ENCODE measurements at places on chromosomes 4 and X.

DNA sequence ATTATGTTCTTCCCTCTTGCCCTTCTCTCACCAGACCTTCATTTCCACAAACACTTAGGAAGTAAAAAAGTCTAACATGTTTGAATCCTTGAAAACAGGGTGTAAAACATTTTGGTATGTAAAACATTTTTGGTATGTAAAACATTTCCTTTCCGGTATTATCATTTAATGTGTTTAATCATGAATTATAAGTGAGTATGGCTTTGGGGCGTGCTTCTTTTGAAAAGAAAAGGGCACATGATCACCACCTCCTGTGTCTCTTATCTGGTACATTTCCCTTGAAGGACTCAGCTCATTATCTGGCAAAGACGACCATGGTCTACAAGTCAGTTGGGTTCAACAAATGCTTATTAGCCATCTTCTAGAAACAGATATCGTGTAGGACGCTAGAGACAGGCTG is 283.6 kb downstream of the FRMPD4 start:
- DNase-seq = no peak

- no peak for DNase-seq
Observed at GRCh38 chr4:183960046-183960420, 54.9 kb downstream of the STOX2 start.

DNA sequence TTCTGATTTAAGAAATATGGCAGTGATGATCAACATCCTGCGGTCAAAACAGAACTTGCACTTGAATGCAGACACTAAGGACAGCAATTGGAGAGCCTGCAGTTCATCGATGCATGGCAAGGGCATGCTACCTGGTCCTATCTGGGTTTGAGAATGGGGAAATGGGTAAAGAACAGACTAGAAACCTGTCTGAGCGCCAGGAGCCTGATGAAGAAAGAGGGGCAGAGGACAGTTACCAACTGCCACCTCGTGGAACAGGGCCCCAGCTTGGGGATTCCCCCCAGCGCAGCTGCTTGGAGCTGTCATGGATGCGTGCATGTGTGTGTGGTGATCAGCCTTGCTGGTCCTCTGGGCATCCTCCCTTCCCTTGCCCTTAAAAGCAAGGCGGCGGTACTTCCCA is 30.2 kb upstream of the NKRF start:
- no peak for DNase-seq

DNA sequence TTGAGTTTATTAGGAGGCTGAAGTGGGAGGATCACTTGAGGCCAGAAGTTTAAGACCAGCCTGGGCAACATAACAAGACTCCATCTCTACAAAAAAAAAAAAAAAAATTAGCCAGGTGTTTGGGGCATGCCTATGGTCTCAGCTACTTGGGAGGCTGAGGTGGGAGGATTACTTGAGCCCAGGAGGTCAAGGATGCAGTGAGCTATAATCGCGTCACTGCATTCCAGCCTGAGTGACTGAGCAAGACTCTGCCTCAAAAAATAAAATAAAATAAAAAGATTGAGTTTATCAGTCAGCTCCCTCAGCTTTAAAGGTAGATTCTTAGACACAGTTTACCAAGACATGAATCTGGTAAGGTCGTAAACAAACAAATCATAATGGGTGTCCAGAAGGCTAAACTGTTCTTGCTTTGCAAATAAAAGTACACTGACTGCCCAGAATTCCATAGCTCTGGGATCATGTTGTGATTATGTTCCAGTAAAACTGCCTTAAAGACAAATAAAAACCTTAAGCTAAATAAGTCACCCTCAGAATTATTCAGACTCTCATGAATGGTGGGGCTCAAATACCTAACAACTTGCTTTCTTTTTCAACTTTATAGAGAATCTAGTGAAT is 18.7 kb downstream of the APOO start:
- DNase-seq = no peak

- DNase-seq = no peak
Observed at GRCh38 chr4:929096-929765, 2.9 kb downstream of the GAK start.

- DNase-seq = no peak
Observed at GRCh38 chr4:86033171-86033570, 326.7 kb downstream of the MAPK10 start.

DNA sequence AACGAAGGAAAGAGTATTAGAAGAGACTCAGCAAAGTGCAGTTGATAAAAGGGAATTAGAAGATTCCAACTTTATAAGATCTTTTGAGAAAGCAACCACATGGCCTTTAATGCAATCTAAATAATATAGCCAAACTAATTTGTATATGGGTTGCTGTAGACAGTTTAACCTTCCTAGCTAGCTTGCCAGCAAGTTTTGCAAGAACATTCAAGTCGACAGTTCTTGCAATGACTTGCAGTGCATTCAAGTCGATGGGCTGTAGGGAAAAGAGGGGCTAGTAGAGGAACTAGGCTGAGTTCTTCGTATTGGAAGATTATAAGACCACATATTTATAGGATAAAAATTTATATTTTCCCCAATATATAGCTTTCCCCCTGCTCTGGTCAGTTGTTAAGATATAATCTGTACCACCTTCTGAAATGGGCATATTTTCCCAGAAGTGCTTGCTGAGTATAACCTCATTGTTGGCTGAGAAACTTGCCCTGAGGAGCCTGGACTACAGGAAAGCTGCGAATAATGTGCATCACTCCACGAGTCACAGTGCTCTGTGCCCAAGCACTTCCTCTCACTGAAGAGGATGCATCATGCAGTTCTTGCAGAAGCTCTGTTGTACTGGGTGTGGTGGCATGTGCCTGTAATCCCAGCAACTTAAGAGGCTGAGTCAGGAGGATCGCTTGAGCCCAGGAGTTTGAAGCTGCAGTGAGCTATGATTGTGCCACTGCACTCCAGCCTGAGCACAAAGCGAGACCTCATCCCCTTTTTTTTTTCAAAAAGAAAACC is 56.7 kb downstream of the DOCK11 start:
- peak; percentile 75 for DNase-seq

DNA sequence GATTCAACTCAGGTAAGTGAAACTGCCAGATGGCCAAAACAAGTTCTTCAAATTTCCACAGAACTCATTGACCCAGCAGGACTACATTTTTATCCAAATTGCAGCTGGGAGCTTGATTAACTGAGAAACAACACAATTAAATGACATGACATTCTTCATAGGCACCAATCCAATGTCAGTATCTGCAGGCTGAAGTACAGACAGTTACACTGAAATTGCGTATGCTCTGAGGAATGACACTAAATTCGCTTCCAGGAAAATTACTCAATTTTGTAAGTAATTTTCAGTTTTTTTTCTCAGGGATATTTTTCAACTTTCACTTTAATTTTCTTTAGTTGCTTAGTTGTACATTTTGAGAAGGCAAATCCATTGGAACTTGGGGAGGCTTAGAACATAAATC is 4.5 kb downstream of the C1GALT1C1 start:
- DNase-seq = peak; percentile 28

DNA sequence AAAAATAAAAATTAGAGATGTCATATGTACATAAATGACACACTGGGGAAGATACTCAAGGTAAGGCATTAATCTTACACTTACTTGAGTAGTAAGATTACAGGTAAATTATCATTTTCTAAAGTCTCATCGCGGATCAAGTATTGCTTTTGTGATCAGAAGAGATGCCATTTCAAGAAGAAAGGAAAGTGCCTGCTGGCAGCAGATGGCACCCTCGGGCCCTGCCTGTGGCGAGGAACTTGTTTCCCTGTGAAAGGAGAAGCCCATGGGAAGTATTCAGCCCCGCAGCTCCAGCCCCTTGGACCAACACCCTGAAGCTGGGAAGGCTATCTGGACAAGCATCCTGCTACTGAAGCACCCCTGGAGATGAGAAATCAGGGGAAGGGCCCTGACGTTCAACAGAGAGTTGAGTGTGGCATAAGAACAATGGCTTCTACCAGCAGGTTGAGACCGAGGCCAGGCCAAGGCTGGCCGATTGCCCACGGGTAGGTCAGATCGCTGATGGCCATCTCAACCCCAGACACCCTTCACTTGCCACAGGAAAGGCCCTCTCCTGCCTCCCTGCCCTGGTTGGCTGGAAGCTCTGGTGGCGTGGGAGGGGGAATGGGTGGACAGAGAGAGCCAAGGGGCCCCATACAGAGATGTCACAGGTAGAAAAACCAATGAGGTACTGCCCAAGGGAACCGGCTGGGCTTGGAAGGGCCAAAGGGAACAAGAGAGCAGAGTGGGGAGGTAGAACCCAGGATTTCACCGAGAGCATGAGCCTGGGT is 18.8 kb upstream of the MXD4 start:
- no peak for DNase-seq

DNA sequence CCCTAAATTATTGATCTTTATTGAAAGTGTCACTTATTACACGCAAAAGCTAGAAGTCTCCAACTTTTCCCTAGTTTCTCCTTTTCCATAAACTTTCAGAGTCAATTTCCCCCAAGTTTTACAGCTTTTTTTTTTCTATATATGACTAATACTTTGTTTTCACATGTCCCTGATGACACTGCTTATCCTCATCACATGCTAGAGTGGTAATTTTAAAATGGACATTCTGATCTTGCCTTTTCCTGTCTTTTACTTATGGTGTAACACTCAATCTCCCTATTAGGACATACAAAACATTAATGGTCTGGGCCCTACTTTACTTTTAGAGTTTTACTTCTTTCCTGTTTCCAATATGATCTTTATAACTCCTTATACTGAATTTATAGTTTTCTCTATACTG is 112.6 kb downstream of the ANK2 start:
- no peak for DNase-seq

GRCh38 chrX:13119386-13119785 is 75.0 kb upstream of the FAM9C start:
- DNase-seq = no peak

- DNase-seq = no peak
Observed at GRCh38 chr4:77805840-77806239, 13.3 kb downstream of the CNOT6L start.

DNA sequence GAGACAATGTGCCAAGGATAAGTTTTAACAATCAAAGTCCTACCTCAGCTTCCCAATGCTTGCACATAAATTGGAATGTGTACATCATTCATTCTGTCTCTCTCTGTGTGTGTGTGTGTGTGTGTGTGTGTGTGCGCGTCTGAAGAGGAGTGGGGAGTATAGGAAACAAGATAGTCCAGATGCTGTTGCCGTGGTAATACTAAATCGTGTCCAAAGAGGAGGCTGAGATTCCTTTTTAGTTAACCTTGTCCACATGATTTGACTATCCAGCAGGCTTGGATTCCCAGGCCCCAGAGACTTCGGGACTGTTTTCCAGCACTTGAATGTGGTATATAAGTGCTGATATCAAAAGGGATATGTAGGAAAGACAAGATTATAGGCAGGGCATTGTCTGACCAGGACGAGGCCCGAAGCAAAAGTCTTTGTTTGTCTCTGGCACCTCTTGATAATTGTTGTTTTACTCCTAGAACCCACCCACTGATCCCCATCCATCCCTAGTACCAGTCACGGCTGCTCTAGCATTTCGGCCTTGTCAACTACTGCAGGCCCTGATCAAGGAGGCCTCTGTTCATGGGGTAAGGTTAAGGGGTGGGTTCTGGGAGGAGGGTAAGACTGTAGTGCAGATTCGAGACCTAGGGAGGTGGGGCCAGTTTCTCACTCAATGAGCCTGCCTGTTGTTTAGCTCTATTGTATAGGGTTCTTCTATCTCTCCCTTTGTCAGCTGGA is 3.9 kb downstream of the PLP1 start:
- DNase-seq = no peak

DNA sequence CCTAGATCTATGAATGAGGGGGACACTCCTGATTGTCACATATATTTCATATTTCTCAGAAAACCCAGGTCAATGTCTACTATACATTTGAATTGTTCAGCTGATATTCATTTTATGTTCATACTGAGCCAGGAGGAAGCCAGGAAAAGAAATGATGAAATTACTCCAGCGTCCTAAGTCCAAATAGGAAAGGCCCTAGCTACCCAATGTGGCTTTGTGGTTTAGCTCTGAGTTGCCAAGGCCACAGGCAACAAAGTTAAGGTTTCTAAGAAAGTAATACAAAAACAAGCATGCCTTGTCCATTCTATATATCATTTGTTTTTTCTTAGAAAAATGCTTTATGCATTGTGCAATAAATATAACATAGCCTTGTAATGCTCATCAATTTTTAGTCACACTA is 4.5 kb upstream of the CSN2 start:
- no peak for DNase-seq

DNA sequence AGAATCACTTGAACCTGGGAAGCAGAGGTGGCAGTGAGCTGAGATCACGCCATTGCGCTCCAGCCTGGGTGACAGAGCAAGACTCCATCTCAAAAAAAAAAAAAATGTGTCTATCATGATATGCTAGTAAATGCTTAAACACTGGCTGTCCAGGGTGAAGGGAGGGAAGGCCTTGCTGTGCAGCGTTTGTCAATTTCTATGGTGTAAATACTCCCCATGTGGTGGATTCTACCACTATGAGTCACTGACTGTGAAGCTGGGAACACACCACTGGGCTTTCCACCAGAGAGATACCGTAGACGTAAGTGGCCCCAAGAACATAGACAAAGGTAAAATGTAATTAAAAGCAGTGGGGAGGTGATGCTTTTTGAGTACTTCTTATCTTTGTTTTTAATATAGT is 51.3 kb upstream of the LEF1 start:
- no peak for DNase-seq

- no peak for DNase-seq
Observed at GRCh38 chrX:64205441-64205734, at the start of gene AMER1. Gene AMER1 (minus strand): TSS chrX:64205708. CDS start chrX:64193286, 12,422 bp downstream.

- no peak for DNase-seq
Observed at GRCh38 chr4:73864961-73865360, 4.2 kb upstream of the CXCL1 start.

GRCh38 chr4:122532766-122533165 is 76.2 kb upstream of the IL2 start:
- no peak for DNase-seq

DNA sequence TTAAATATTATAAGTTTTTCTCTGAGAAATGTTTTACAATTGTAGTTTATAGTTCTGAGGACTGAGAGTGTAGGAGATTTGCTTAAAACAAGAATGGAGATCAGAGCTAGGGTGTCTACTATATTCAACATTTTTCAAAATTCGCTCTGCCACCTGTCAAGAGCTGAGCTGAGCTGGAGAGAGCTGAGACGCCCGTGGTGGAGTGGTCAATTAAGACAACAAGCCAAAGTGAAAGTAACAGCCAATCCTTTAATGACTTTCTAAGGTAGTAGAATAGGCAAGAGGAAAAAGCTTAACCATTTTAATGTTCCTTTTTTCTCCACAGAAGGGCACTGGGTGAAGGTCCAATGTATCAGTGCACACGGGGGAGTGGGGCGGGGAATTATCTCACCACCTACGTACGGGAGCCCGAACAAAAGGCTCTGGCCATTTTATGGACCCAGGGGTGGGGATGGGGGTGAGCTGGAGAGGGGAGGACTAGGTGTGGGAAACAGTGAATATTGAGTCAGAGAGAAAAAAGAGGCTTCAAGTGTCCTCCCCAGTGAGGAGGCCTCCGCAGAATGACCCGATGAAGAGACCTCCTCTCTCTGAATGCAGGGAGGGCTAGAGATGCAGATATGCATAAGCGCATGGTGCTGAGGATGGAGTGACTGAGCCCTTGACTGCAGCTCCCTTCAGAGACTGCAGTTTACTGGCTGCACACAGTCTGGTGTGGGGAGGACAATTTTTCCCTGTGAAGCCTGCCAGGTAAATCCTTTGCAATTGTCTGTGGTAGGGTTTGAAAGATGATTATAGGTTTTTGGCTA is 60.8 kb downstream of the SPCS3 start:
- no peak for DNase-seq

- no peak for DNase-seq
Observed at GRCh38 chr4:70816894-70817293, 22.8 kb downstream of the GRSF1 start.

- DNase-seq = no peak
Observed at GRCh38 chr4:20995610-20996009, 295.4 kb downstream of the PACRGL start.

Measured in suppressor macrophage treated with lipopolysaccharide for 4 hours (primary cell).